ENCODE measurements at places on chromosomes 6 and 20.

GRCh38 chr20:54048481-54048880 is 21.9 kb downstream of the BCAS1 start:
- DNase-seq: no peak

DNA sequence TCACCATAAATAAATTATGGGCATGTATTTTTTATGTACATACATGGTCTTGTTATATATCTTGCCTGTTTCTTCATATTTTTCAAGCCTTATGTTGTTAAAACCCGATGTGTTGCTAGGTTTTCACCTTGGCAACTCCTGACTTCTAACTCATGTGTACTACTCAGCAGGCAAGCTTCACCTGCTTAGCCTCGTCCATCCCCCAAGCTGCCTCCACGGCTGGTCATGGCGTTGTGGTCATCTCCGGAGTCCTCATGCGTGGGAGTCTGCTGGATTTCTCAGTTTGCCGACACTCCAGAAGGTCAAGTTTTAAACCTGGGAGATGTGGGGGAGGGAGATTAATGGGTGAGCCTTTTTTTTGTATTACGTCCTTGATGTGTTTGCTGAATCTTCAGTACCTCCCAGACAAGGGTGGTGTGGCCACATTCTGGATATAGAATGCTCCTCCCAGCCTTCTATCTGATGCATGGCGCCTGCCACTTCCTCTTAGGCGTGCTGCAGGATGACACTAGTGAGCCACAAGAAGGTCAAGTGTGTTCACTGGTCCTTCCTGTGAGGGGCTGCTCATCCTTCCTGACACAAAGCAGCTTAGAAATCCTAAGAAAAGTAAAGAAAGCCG is 26.6 kb upstream of the EDN3 start:
- no peak for DNase-seq

DNA sequence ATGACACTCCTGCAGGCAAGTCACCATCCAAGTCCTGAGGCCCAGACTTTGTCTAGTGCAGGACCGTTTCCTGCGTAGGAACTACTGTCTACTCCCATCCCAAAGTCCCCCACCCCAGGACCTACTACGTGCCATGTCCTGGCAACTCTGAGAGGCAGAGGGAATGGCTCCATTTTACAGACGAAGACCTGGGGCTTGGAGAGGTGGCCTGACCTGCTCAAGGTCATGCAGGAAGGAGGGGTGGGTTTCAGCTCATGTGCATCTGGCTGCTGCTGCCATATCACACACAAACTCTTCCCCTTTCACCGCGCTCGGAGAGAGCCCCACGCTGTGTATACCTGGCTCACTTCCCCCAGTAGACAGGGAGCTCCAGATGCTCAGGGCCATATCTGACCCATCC is 1.2 kb upstream of the NOL4L start:
- no peak for DNase-seq

- no peak for DNase-seq
Measured at GRCh38 chr20:15807271-15807670, 766.0 kb downstream of the KIF16B start.

DNA sequence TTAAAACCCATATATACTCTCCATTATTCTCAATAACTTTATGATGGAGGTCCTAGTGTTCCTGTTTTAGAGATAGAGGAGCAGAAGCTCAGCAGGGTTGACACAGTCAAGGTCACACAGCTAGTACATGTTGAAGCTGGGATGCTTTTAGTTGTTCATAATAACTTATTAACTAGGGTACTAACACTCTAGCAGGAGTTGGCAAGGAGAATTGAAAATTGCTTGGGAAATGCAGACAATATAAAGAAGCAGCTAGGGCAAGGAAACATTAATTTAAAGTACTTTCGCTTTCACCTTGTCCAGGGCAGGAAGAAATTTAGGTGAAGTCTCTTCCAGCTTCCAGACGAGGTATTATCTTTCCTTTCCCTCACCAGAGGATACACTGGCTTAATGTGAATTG is 133.7 kb downstream of the RCAN2 start:
- no peak for DNase-seq

GRCh38 chr20:50386641-50386960 is 123.6 kb upstream of the PTPN1 start:
- DNase-seq: no peak

GRCh38 chr6:162313922-162314660 is 413.5 kb downstream of the PRKN start:
- DNase-seq: no peak

GRCh38 chr6:25612666-25613065 is 39.3 kb upstream of the SCGN start:
- no peak for DNase-seq

Measured in activated naive CD4-positive, alpha-beta T cell treated with anti-CD3 and anti-CD28 coated beads, Interleukin-2, amount 50 U/mL, for 16 hours (primary cell).